Foreskin keratinocyte (primary cell): ENCODE measurements at places on chromosomes 6 and 20. TPM values are rescaled to one million over a fixed set of nuclear protein-coding genes. Genes with fewer than 3 reads are reported as not detected.

The DPM1 gene
- 74.5 and 78.3 TPM in 2 replicates for total RNA-seq

The NKX2-2 gene
- total RNA-seq = not detected in 2 replicates

The MYT1 gene
- not detected in 2 replicates for total RNA-seq

The AIF1 gene
- total RNA-seq = not detected in 2 replicates

The FAM229B gene
- total RNA-seq = 12.9 and 17.7 TPM in 2 replicates

The HIVEP1 gene
- total RNA-seq = 19.0 and 23.0 TPM in 2 replicates

The CYP39A1 gene
- 1.3 and 2.1 TPM in 2 replicates for total RNA-seq

The AARS2 gene
- total RNA-seq = 17.8 and 21.5 TPM in 2 replicates

GRCh38 chr20:58078741-58079522 lies 149.5 kb downstream of the ANKRD60 start:
- no peak for DNase-seq

DNA sequence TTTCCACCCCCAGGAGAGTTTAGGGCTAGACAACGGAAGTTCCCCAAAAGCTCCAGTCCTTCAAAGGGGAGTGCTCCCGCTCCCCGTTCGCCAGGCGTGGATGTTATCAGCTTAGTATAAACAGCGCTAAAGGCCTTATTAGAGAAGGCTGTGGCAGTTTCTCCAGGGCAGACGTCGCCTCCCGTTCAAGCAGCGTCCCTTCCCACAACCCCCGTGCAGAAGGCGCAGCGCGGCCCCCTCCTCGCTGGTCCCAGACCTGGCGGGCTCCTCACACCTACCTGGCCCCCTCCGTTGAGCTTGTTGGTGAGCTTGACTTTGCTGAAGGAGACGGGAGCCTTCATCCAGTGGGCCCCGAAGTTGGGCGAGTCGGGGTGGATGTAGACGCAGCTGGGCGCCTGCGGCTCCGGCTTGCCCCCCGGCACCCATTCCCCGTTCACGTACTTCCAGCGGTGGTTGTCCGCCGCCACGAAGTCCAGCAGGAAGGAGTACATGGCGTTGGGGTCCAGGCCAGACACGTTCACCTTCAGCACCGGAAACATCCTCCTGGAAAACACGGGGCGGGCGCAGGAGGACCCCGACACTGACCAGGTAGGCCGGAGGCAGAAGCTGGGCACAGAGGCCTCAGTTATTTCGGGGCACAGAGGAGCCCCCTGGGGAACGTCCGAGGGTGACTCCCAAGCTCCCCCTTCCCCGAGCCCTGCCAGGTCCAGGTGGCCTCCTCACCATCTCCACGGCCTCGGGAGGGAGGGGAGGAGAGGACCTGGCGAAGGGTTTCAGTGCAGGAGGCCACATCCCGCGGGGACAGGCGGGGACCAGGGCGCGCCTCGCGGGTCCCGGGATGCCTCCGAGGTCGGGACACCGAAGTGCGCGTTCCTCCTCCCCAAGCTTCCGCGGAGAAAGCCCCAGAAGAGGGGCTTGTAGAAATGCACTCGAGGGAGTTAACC lies 1.1 kb downstream of the TBXT start:
- no peak for DNase-seq

- DNase-seq = no peak
Observed at GRCh38 chr6:76035713-76036112, 36.7 kb downstream of the IMPG1 start.

GRCh38 chr20:24657196-24657595 lies 187.8 kb downstream of the SYNDIG1 start:
- no peak for DNase-seq

GRCh38 chr6:40325041-40325440 lies 262.1 kb downstream of the LRFN2 start:
- DNase-seq = no peak
